Hepatocyte (in vitro differentiated cells): ENCODE measurements at places on chromosomes 6 and 20.

DNA sequence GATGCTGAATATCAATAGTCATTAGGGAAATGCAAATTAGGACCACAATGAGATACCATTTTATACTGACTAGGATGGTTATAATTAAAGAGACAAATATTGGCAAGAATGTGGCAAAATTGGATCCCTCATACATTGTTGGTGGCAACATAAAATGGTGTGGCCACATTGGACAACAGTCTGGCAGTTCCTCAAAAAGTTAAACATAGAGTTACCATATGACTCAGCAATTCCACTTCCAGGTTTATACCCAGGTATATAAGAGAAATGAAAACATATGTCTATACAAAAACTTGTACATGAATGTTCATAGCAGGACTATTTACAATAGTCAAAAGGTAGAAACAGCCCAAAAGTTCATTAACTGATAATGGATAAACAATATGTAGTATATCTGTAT is 2.0 kb upstream of the CRIP3 start:
- DNase-seq, result no peak

DNA sequence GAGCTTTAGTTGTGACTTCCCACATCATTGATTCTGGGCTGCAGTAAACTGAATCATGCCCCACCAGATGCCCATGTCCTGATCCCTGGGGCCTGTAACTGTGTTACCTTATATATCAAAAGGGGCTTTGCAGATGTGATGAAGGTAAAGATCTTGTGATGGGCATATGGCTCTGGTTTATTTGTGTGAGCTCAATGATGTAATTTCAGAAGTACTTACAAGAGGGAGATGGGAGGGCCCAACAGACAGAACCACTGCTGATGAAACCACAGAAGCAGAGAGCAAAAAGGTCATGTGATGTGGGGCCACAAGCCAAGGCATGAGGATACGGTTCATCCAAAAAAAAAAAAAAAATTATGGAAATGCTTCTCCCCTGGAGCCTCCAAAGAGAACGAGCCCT is 118.7 kb downstream of the TOX2 start:
- no peak for DNase-seq

GRCh38 chr20:19448632-19449031 is 236.2 kb downstream of the SLC24A3 start:
- no peak for DNase-seq

- no peak for DNase-seq
These were observed 15.4 kb upstream of the FOXQ1 start for GRCh38 chr6:1296542-1296941.

DNA sequence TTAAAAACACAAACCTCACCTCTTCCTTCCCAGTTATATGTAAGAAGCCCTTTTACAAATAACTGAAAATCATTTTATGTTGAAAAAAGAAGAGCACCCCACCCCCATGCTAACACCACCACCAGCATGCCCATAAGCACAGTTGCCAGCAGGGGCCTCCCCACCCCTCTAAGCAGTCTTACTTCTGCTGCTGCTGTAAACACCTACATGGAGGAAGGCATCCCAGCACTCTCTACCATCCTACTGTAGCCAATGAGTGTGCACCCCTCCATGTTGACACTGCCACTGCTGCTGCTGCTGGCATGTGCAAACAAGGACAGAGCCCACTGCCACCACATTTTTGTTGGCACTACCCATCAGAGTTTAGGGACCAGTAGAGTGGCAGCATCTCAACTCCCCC is 49.6 kb upstream of the PHIP start:
- DNase-seq, result no peak

GRCh38 chr20:46209930-46210671 is 92.0 kb downstream of the CD40 start:
- DNase-seq, result no peak

DNA sequence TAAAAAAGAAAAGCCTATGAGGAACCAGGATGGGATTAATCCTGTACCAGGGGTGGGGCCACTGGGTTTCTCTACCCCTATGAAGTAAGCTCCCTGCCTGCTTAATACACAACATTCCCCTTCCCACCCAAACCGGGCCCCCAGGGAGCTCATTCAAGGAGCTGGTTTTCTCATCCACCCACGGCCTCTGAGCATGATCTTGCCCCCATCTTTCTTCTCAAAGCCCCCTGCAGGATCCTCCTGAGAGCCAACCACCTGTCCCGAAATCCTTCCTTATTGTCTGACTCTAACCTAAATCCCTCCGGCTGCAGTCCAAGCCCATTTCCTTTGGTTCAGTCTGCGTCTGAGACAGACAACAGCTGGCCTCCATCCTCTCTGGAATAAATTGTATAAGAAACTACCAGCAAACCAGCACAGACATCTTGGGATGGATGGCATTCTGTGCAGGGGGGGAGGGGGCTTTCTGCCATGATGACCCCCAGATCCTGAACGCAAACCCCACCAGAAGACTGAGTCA is 21.0 kb downstream of the KCNK5 start:
- no peak for DNase-seq

- DNase-seq, result no peak
These were observed 94.9 kb downstream of the L3MBTL3 start for GRCh38 chr6:130113201-130113710.

GRCh38 chr6:116327803-116328527 is 42.8 kb upstream of the DSE start:
- no peak for DNase-seq

DNA sequence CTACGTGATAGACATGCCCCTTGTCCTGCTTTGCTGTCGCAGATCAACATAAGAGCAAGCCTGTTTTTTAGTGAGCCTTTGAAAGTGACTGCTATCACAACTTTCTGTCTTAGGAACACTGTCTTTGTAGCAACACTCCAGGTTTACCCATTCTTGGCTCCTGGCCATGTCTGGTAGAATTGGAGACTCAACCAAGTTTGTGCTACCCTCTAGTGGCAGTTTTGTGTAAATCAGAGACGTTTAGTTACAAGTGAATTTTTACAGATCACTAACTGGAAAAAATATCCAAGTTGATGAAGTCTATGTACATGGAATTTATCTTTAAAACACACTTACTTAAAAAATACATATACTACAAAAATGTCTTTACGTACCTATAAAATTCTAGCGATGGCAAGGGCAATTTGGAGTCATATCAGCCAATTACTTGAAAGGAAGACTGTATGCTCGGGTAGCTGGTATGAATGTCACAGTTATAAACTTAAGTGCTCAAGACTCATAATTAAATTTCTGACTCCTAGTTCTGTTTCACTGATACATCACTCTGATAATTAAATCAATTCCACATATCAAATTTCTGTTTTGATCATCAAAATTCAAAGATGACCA is 101.4 kb downstream of the ADGB start:
- peak; percentile 93 for DNase-seq
